ENCODE measurements at places on chromosomes 16 and 17.

GRCh38 chr17:81863833-81864768 is 3.8 kb upstream of the P4HB start:
- H3K36me3 ChIP-seq = peaks cover 38% of the 10 kb centered on the region
- peaks cover 69% of the 10 kb centered on the region for H3K4me1 ChIP-seq
- H3K4me3 ChIP-seq = no peak overlapping the region
- DNase-seq = no peak

GRCh38 chr16:85306071-85306792 is 194.0 kb upstream of the CIBAR2 start:
- no peak overlapping the region for H3K27ac ChIP-seq
- peaks cover 81% of the 10 kb centered on the region for H3K4me1 ChIP-seq
- peaks cover 5% of the 10 kb centered on the region for H3K27me3 ChIP-seq
- DNase-seq = peak; percentile 81

GRCh38 chr16:3458852-3459361 is 15.4 kb downstream of the NAA60 start:
- H3K36me3 ChIP-seq = peaks cover 10% of the 10 kb centered on the region
- H3K4me1 ChIP-seq = peaks cover 55% of the 10 kb centered on the region
- H3K27ac ChIP-seq = peak overlapping the region; percentile 71
- peak overlapping the region; percentile 83 for H3K4me3 ChIP-seq

DNA sequence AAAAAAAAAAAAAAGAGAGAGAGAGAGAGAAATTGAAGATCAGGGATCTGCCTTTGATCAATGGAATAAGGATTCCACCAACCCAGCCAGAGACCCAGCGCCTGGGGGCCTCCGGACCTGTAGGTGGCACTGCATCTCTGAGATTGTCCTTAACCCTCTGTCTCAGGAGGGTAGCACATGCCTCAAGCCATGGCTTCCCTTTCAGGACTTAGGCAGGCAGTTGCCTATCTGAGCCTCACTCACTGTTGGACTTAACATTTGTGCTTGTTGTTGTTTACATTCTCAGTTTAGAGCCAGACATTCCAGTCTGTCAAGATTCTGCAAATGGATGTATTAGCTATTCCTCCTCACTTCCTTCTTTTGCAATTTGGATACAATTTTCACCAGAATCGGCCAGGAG is 5.1 kb upstream of the SCNN1B start:
- peaks cover 11% of the 10 kb centered on the region for H3K27me3 ChIP-seq
- no peak overlapping the region for H3K27ac ChIP-seq
- no peaks in the 10 kb centered on the region for H3K4me1 ChIP-seq
- no peak for DNase-seq
- H3K4me3 ChIP-seq = no peak overlapping the region
- H3K36me3 ChIP-seq = no peaks in the 10 kb centered on the region

- no peak overlapping the region for H3K4me3 ChIP-seq
- H3K36me3 ChIP-seq = no peaks in the 10 kb centered on the region
- H3K27me3 ChIP-seq = peaks cover 16% of the 10 kb centered on the region
Measured at GRCh38 chr16:88969361-88969831, 7.6 kb downstream of the CBFA2T3 start.

- H3K4me1 ChIP-seq = peaks cover 25% of the 10 kb centered on the region
- H3K27me3 ChIP-seq = no peaks in the 10 kb centered on the region
- no peak overlapping the region for H3K4me3 ChIP-seq
- H3K36me3 ChIP-seq = no peaks in the 10 kb centered on the region
Measured at GRCh38 chr16:29683543-29684090, 4.6 kb downstream of the QPRT start.

DNA sequence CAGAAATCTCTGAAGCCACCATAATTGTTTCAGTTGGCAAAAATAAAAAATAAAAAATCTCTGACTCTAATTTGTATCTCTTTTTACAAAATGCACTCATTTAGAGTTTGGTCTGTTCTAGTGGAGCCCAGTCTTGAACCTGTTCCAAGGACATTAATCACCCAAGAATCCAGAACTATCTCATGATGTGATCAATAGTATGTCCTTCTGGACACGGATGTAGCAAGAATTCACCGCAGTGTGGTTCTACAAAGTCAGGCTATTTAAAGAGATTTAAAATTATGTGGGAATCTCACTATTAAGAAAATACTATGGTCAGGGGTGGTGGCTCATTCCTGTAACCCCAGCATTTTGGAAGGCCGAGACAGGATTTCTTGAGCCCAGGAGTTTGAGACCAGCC is 21.8 kb upstream of the ANKFN1 start:
- DNase-seq = no peak
- H3K27ac ChIP-seq = no peak overlapping the region
- H3K4me3 ChIP-seq = no peak overlapping the region
- H3K36me3 ChIP-seq = no peaks in the 10 kb centered on the region

GRCh38 chr17:62702746-62703260 is 75.3 kb downstream of the MRC2 start:
- H3K4me1 ChIP-seq = peaks cover 16% of the 10 kb centered on the region
- no peak overlapping the region for H3K27ac ChIP-seq
- H3K4me3 ChIP-seq = no peak overlapping the region
- DNase-seq = no peak

DNA sequence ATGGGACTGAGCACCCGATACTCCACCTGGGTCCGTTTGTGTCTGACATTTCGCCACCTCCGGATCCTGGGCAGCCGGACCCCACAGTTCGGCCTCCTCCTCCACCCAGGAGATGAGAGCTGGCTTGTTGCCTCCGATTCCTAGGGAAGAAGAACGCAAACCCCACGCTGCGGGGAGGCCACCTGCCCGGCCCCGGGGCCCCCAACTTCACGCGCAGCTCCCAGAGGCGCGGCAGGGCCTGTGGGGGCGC is 542 bp downstream of the ZNF764 start:
- H3K4me3 ChIP-seq = peak overlapping the region; percentile 73
- no peak for DNase-seq
- peaks cover 35% of the 10 kb centered on the region for H3K36me3 ChIP-seq
- peak overlapping the region; percentile 93 for H3K27ac ChIP-seq
- H3K4me1 ChIP-seq = peaks cover 74% of the 10 kb centered on the region

- peaks cover 3% of the 10 kb centered on the region for H3K4me1 ChIP-seq
- DNase-seq = no peak
- no peaks in the 10 kb centered on the region for H3K27me3 ChIP-seq
Measured at GRCh38 chr17:27570578-27570914, 60.4 kb upstream of the LGALS9 start.

DNA sequence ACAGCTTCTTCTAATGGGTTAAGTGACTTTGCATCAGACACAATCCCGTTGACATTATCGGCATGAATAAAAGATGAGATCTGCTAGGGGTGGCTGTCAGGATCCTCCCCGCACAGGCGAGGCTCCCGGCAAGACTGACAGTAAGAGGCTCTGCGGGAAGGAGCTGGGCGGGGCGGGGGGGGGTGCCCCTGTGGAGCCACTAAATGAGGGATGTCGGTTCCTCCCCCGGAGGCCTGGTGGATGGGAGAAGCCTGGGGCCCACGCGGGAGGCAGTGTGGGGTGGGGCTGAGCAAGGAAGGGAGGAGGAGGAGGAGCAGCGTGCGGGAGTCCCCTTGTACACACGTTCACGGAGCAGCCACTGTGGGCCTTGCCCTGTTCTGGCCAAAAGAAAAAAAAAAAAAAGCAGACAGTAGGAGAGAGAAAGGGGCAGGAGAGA is 190.9 kb upstream of the GSE1 start:
- DNase-seq = no peak
- H3K36me3 ChIP-seq = no peaks in the 10 kb centered on the region
- H3K4me3 ChIP-seq = no peak overlapping the region
- peaks cover 6% of the 10 kb centered on the region for H3K4me1 ChIP-seq
- no peak overlapping the region for H3K27ac ChIP-seq

DNA sequence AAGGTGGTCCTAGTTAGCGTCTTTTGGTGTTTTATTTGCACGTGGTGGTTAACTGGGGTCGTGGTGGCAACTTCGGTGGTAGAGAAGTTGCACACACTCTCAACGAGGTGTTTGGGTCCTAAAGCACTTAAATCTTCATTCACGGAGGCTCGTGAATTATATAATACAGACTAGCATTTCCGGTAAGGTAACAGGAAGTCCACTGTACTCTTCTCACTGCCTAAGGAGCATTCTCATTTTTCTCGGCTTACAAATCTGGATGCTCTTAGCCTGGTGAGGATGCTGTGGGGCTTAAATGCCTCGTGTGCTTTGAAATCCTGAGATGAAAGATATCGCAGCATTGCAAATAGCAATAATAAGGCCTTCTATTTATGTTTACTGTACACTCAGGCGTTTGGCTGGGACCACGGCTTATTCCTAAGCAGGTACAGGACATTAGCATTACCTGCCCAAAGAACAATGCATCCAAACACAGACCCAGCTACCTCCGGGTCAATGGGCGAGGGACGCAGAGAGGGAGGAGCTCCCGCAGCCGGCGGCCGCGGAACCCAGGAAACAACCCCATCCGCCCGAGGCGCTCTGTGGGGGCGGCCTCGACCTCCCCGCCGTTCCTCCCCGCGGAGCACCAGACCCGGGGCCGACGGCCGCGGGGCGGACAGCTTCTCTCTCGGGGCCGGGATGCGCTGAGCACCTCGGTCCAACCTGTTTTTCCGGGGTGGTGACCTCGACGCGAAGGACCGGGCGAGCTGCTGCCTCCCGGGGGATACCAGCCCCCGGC is 856 bp downstream of the DNAJA2 start:
- DNase-seq = peak; percentile 9
- H3K4me1 ChIP-seq = peaks cover 48% of the 10 kb centered on the region
- H3K27me3 ChIP-seq = no peaks in the 10 kb centered on the region
- H3K27ac ChIP-seq = peak overlapping the region; percentile 94
- H3K36me3 ChIP-seq = peaks cover 35% of the 10 kb centered on the region

- peaks cover 16% of the 10 kb centered on the region for H3K4me1 ChIP-seq
- no peaks in the 10 kb centered on the region for H3K36me3 ChIP-seq
- H3K4me3 ChIP-seq = no peak overlapping the region
- no peaks in the 10 kb centered on the region for H3K27me3 ChIP-seq
- no peak overlapping the region for H3K27ac ChIP-seq
Measured at GRCh38 chr17:33962857-33963655, 292.0 kb upstream of the CCL2 start.

All from CD4-positive, alpha-beta T cell (primary cell).